ENCODE measurements at places on chromosomes 11 and 22.

- no peak for DNase-seq
Observed at GRCh38 chr11:69893631-69894030, 74.4 kb upstream of the FGF3 start.

- DNase-seq = peak; percentile 70
Observed at GRCh38 chr11:35047179-35047578, 91.8 kb upstream of the CD44 start.

- no peak for DNase-seq
Observed at GRCh38 chr11:27388869-27389268, 25.9 kb upstream of the CCDC34 start.

GRCh38 chr11:35747668-35748067 lies 85.1 kb downstream of the TRIM44 start:
- DNase-seq = no peak

DNA sequence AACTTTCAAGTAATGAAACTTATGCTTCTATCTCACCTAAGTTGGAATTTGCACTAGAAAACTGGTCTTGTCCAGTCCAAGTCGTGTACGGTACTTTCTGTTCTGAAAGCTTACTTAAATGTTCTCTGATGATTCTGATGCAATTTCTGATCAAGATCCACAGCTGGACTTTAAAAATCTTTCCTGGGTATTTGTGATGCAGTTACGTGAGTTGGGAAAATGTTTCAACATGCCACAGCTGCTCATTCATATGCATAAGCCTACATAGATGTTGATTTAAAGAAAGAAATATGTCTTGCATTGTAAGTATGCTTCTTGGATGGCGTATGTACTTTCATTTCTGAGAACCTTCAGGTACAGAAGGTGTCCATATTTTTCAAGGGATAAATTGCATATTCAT lies 493.7 kb upstream of the CCDC90B start:
- DNase-seq = no peak

DNA sequence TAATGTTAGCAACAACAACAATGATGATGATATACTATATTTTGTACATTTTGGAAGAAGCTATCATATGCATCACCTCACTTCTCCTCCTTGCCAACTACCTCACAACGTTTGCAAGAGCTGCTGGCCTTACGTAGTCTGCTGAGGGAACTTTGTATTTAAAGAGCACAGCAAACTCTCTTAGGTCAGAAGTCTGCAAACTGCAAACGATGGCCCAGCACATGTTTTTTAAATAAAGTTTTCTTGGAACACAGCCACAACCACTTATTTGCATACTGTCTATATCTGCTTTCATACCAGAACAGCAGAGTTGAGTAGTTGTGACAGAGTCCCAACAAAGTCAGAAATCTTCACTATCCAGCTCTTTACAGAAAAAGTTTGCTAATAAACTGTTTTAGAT lies 261.7 kb downstream of the TENM4 start:
- no peak for DNase-seq

- no peak for DNase-seq
Observed at GRCh38 chr22:20390394-20390907, 3.5 kb upstream of the ZNF74 start.

DNA sequence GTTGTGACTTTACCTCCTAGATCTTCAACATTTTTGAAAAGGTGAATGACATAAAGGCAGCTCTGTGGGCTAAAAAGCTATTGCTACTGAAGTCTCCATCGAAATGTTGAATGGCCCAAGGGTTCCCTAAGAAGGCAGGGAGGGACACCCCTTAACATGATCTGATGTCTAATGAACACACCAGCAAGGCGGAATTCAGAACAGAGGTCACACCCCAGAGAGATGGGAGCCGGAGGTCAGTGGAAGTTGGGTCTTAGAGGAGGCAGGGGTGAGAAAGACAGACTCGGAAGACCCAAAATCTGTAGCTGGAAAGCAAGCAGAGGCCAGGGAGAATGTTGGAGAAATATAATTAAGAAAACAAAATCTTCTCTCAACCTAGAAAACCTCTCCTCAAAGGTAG lies 79.0 kb downstream of the TRIM29 start:
- DNase-seq = no peak

- DNase-seq = no peak
Observed at GRCh38 chr11:98561252-98561651, 459.5 kb upstream of the CNTN5 start.

GRCh38 chr11:132490978-132491377 lies 1041.3 kb downstream of the OPCML start:
- DNase-seq = no peak

DNA sequence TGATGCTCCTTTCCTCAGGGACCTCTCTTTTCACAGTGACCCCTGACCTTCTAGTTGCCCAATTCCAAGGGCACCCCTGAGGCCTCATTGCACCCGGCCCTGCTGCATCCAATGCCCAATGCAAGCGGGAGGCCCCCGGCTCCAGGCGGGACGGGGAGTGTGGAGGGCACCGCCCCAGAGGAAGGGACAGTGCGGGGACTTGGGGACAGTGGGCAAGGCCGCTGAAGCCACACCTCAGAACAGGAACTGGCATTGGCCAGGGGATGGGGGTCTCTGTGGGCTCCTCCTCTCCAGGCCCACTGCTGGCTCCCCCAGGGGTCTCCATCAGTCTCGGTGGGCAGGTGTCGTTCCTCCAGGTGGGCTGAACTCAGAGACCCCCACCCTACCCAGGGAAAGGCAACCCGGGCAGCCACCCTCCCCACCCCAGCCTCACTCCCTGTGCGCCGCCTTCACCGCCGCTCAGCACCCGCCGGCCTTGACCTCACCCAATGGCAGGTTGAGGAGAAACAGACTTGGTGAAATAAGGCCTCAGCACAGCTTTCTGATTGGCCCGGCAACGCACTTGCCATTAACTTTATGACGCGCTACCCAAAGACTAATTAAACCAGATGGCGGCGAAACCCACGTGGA lies 1312.0 kb downstream of the BRD1 start:
- DNase-seq = no peak

DNA sequence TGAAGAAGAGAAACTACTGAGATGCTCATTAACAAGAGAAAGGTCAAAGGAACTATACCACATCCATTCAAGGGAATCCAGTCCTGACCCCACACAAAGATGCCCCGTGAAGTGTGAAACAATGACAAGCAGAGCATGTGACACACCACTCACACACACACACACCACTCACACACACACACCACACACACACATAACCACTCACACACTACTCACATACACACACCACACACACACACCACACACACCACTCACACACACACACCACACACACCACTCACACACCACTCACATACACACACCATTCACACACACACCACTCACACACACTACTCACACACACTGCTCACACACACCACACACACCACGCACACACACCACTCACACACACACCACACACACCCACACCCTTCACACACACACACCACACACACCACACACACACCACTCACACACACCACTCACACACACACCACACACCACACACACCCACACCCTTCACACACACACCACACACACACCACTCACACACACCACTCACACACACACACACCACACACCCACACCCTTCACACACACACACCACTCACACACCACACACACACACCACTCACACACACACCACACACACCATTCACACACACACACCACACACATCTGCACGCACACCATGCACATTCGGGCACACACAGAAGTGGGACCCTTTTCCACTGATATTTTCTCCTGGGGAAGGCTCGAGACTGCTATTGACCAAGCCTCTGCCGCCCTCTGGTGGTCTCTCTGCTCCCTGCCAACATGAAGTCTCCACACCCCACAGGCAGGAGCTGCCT lies 32.0 kb upstream of the COMT start:
- peak; percentile 67 for DNase-seq

GRCh38 chr11:19320827-19321226 lies 80.1 kb upstream of the E2F8 start:
- DNase-seq = no peak

DNA sequence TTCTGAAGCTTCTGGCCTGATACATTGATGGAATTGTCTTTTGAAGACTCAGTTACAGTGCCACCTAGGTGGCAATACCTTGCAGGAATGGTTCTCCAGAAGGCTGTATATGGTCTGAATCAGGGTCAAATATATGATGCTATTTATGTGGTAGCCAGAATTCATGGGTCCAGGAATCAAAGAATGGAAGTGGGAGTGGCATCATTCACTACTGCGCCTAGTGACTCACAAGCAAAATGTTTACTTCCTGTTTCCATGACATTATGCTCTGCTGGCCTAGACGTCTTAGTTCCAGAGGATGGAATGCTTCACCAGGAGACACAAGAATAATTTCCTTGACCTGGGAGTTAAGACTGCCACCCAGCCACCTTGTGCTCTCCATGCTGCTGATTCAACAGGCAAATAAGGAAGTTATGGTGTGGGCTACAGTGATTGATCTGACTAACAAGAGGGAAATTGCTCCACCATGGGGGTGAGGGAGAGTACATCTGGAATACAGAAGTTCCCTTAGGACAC lies 491.8 kb downstream of the ETS1 start:
- no peak for DNase-seq

- no peak for DNase-seq
Observed at GRCh38 chr11:115616971-115617370, 112.8 kb upstream of the CADM1 start.

- DNase-seq = no peak
Observed at GRCh38 chr11:123357990-123358827, 71.9 kb upstream of the GRAMD1B start.

GRCh38 chr11:83990160-83990733 lies 704.1 kb upstream of the CCDC90B start:
- no peak for DNase-seq

GRCh38 chr11:74004046-74004695 lies 4.7 kb downstream of the UCP3 start:
- DNase-seq = no peak

- DNase-seq = no peak
Observed at GRCh38 chr22:46779651-46780050, 17.2 kb downstream of the TBC1D22A start.

DNA sequence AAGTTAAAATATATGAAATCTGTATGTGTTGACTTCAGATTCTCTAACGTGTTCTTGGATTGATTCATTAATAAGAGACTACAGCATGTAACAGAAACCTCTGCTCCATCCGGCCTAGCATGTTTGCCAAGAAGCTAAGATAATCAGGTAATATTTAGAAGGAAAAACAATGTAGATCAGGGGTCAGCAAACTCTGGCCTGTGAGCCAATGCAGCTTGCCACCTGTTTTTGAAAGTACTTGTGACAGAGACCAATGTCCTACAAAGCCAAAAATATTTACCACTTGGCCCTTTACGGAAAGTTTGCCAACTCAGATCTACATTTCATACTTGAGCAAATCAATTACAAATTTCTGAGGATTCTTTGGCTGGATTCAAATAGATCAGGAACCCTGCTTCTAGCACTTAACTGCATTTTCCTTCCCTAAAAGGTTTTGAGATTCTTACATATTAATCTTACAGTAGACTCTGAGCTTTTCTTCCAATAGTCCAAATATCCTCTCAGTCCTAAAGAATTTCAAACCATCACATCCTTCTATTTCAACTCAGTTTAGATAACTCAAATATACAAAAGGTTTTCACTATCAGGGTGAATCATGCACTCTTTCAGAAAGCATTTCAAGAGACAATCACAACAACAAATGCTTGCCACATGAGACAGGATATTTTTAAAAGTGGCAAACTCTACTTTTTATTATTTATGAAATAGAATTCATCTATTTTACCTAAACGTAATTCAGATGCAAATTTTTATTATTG lies 29.5 kb downstream of the APOL5 start:
- DNase-seq = no peak

- no peak for DNase-seq
Observed at GRCh38 chr11:102485095-102485722, 32.6 kb upstream of the TMEM123 start.

- DNase-seq = no peak
Observed at GRCh38 chr11:116336540-116336939, 436.2 kb downstream of the BUD13 start.

GRCh38 chr11:96863520-96863919 lies 473.7 kb downstream of the JRKL start:
- no peak for DNase-seq

- DNase-seq = no peak
Observed at GRCh38 chr11:26620282-26621045, 48.4 kb upstream of the MUC15 start.

All from naive thymus-derived CD4-positive, alpha-beta T cell (primary cell).